Memory B cell (primary cell): ENCODE measurements at places on chromosomes 7 and 10.
A peak's percentile ranks its signal among the peaks of the same experiment; 100 is the strongest.

GRCh38 chr10:110479710-110480109, 18.0 kb upstream of the DUSP5 start:
- no peak for DNase-seq

DNA sequence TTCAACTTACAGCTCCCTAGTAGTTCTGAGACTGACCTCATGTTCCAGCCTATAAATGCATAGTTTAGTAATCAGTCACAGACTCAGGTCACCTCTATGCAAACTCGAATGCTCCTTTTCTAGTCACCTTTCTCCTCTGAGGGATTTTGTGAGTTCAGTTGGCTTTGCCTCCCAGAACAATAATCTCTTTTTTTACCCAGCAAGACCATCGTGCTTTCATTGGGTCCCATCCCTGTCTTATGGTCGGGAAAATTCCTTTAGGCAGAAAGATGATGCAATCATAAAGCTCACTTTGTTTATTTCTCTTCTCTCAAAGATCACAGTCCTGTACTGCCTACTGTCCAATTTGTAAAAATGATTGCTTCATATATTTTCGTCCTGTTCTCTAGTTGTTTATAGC, 38.4 kb downstream of the TWIST1 start:
- no peak for DNase-seq

GRCh38 chr10:124491105-124491504, 29.5 kb downstream of the LHPP start:
- no peak for DNase-seq

- no peak for DNase-seq
These were observed 133.8 kb downstream of the TCERG1L start for GRCh38 chr10:131177431-131178327.

DNA sequence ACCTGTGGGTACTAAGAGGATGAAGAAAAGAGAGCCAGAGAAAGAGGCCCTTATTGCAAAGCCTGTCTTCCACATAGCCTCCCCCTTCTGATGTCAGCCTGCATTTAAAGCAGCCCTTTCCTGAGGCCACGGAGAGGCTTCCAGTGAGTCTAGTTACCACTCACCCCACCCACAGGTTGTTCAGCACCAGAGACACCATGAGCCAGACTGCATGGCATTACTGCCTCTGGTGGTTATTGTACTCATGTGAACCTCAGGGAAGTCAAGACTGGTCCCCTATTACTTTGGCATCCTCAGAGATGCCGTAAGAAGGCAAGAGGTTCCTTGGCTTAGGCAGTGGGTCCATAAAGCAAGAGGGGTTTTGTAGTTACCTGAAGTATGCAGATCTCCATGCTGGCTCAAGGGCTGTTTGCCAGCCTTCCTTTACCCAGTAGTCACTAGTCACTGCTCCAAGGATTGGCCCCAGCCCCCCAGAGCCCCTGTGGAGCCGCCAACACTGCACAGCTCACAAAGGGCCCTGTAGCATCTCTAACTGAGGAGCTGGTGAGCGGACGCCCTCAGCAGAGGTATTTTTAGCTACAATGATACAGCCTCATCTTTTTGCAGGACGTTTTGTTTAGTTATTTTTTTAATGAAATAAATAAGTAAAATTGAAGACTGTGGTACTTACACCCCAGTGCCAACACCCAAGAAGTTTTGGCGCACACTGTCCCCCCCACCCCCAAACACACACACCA, 20.7 kb downstream of the LRRC4 start:
- no peak for DNase-seq

DNA sequence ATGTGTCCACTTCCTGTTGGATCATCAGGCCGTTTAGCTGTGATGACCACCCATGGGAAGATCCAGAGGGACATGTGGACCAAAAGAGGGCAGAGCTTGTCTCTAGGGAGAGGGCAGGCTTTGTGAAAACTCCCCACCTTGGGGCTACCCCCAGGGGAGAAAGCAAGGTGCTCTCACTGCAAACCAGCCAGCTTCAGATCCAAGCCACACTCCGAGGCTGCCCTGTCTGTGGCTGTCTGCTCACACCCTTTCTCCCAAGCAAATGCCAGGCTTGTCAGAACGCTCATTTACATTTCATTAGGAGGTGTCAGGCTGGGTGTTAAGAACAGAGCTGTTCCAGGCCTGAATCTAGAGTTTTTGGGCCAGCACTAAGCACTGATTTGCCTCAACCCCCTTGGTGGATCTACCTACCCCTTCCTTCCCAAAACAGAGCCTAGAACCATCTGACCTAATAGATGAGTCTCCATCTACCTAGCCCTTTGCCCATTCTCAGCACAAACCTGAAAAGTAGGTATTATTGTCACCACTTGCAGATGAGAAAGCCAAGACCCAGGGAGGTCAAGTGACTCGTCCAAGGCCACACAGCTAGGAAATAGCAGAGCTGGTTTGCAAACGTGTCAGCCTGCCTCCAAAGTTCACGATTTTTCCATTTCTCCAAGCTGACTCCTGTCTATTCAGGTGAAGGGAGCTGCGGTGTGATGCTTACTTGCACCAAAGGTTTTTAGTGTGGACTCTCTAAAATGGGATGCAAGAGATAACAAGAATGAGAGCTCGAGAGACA, 130.9 kb downstream of the EMX2 start:
- DNase-seq: no peak

DNA sequence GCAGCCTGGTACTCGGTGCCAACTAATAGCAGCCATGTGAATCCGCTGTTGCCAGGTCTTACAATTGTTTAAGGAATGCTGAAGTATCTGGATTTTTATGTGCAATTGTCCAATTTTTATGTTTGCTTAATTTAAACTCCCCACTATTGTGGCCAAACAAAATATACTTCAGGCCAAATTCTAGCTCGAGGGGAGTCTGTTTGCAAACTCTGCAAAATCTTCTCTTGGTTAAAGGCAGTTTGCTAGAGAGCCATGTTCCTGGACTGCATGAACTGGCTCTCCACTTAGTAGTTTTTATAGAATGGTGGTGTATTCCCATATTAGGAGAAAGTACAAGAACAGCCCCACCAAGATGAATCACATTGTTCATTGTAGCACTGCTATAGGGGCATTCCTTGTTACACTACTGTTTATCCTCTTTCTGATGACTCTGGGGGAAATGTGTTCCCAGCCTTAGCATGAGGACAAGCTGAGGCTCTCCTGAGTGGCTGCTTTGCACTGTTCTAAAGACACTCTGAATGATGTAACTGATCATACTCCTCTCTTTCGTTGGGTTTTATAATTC, 178.0 kb upstream of the GLI3 start:
- no peak for DNase-seq

- DNase-seq: no peak
These were observed 151.1 kb downstream of the DGKB start for GRCh38 chr7:14751461-14751860.

GRCh38 chr7:127708788-127709187, 56.8 kb downstream of the SND1 start:
- peak; percentile 74 for DNase-seq

GRCh38 chr10:77297393-77297739, 340.2 kb downstream of the KCNMA1 start:
- no peak for DNase-seq

DNA sequence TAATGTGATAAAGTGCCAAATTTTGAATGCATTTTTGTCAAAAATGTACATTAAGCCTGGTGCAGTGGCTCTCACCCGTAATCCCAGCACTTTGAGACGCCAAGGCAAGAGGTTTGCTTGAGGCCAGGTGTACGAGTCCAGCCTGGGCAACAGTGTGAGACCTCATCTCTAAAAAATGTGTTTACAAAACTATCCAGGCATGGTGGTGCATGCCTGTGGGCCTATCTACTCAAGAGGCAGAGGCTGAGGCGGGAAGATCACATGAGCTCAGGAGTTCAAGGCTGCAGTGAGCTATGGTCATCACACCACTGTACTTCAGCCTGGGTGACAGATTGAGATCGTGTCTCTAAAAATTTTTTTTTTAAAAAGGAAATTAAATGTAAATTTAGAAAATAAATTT, 18.5 kb upstream of the MGMT start:
- no peak for DNase-seq

DNA sequence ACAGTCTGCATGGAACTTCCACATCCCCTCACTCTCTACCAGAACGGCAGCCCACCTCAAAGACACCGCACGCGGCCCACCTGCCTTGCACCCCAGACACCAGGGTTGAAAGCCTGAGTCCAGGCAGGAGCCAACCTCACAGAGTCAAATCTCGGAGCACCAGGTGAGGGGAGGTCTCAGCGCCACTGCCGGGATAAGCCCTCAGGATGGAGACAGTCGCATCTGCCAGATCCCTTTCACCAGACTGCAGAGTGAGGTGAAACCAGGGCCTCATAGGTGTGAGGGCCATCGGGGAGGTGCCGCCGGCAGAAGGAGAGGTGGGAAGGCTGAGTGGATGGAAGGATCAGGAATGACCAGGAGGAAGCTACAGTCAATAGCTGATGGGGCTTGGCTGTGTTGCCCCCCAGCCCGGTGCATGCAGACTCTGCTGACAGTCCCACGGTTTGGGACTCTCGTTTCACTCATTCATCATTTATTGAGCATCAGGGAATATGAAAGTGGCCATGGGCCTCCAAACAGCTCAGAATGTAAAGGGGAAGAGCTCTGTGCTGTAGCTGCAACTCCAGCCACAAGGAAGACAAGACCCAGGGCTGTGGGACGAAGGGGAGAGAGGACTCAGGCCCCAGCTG, 315.0 kb downstream of the PTPRN2 start:
- DNase-seq: no peak

DNA sequence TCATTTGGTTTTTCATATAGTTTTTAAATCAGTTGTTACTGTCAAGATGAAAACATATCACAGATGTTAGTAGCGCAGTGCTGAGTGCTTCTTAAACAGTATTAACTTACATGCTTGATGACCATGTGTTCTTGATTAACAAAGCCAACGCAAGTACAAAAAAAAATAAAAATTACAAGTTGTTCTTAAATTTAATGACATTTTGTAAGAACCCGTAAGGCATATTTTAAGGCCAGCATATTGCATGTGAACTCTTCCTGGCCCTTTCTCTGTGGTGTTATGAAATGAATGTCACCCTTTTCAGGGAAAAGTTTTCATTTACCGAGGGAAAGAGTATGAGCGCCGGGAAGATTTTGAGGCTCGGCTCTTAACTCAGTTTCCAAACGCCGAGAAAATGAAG, 140.4 kb upstream of the NPS start:
- DNase-seq: no peak

DNA sequence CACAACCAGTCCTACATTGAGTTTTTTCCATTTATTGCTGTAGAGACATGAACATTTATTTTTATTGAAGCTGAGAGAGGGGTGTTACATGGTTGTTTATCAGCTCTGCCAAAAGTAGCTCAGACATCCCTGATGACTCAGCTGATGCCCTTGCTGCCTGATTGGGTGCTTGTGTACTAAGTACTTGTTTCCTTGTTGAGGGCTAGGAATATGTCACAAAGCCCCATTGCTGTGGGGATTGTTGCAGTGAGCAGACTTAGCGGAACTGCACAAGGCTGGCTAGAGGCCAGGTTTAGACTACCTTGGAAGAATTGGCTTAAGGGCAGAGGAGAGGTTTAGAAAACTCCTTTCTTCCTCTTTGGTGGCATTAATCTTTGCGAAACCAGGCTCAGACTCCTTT, 110.6 kb downstream of the AUTS2 start:
- DNase-seq: no peak

- peak; percentile 50 for DNase-seq
These were observed at the start of gene CAV1 for GRCh38 chr7:116524609-116525297. Gene CAV1 (plus strand): TSS chr7:116525036. CDS start chr7:116525063, 27 bp downstream.

DNA sequence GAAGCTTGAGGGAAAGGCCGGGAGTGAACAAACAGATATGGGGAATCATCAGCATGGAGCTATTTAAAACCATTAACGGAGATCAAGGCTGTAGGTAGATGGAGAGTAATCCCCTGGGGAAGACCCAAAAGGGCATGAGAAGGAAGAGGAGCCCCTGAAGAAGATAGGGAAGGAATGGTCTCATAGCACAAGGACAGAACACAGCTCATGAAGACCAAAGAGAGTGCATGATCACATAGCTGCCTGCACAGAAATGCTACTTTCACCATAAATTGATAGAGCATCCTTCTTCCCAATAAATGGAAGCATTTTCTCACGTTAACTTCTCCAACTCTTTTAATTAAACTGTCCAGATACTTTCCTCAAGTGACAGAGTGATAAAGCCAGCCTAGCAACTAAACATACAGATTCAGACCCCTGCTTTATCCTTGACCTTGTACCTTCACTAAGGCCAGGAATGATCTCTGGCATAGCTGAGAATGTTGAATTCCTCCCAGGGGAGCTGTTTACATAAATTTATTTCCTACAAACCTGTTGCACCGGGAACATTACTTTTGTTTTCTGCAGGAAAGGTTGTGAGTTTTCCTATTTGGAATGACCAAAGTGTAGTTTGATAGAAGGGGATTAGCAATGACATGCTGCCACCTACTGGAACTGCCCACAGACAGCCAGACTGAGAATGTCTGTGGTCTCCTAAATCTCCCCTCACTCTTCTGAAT, 110.8 kb upstream of the LRGUK start:
- DNase-seq: no peak

GRCh38 chr10:78458983-78459638, 425.4 kb downstream of the RPS24 start:
- DNase-seq: no peak

DNA sequence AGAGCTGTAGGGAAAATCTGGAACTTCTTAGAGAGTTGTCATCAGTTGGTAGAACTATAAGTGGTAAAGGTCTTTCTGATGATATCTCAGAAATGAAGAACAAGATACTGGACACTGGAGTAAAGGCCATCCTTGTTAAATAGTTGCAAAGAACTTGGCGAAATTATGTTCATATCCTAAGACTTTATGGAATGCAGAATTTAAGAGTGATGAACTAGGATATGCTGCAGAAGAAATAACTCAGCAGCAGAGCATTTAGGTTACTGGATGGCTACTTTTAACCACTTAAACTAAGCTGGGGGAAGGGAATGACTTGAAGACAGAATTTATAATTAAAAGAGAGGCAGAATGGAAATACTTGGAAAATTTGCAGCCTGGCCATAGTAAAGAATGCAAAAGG, 23.7 kb downstream of the PTEN start:
- no peak for DNase-seq

DNA sequence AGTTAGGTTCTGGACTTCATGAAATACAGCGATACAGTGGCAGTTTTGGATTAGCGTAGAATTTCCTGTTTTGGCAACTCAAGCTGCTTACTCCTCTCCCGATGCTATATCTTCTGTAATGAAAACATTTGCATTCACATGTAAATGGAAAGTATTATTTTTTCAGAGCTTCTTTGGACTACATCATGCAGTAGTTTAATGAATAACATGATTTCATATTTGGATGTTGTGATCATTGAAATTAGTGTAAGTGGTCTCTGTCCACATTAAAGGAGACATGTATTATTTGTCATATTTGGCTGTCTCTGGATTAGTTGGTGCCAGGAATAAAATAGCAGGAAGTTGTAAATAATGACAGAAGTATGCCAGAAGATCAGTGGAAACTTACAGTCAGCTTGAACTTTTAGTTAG, 331.6 kb downstream of the GFRA1 start:
- no peak for DNase-seq

DNA sequence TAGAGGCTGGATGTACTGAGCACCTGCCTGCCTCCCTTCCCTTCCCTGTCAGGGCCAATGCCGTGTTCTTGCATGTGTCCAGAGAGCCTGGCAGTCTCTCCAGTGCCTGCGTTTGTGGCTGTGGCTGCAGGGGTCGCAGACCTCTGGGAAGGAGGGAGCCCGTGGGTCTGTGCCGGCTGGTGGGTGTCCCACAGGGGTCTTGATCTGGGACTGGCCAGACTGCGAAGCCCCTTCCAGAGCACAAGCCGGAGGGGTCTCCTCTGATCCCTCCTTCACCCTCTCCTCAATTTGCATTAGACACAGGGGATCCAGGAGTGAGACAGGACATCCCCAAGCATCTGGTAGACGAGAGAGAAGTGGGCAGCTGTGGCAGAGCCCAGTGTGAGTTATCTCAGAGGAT, 199.2 kb downstream of the ADARB2 start:
- no peak for DNase-seq

GRCh38 chr7:100469227-100470044, 5.4 kb upstream of the SPACDR start:
- DNase-seq: peak; percentile 94
